ENCODE measurements at places on chromosomes 4 and X.

GRCh38 chr4:155005395-155006090, 202.9 kb upstream of the NPY2R start:
- no peak for DNase-seq

DNA sequence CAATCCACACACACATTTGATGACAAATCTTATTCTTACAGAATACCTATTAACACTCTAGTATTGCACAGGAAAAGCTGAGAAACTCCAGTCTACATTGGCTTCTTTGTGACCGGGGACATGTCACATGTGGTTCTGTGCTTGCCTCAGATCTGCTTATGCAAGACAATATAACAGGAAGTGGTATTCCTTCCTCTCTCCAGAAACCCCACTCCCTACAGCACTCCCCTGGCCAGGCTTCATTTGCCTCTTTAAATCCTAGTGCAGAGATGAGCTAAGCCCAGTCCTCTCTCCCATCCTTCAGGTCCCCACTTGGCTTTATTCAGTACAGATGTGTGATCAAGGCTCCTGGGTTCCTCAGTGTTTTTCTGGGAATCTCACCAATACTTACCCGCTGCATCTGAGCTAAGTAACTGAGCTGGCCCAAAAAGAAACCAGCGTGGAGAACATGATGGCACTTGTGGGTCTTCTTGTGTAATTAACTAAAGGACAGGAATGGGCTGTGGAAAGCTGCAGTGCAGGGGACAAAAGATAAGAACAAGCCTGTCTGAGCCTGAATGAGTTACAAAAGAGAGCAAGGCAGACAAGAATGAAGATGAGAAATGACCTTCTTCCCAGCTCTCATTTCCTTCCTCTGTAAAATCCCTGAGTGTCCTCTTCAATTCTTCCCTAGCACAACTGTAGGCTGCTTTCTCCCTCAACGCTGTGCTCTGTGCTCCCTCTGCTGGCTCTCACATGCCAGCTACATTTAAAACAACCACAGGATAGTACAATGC, 105.6 kb downstream of the HNRNPD start:
- peak; percentile 69 for DNase-seq

- DNase-seq: no peak
Measured at GRCh38 chr4:111070390-111070789, 447.5 kb upstream of the PITX2 start.

DNA sequence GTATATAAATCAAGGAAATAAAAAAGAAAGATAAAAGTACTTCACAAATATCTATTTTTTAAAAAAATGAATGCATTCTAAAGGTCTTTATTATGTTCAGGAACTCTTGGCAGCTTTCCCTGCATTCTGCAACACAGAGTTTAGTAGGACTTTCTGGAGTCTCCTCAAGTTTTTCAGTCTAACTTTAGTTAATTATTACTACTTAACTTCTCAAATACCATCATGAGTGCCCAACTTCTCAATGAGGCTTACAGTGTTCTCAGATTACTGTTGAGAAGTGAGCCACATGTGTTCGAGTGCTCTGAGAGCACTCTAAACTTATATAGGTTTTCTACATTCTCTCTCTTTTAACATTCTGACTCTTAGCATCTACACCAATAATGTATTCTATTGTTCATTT, 1852.9 kb upstream of the PCDH10 start:
- DNase-seq: no peak

- DNase-seq: no peak
Measured at GRCh38 chr4:147163311-147163710, 217.6 kb upstream of the TTC29 start.

DNA sequence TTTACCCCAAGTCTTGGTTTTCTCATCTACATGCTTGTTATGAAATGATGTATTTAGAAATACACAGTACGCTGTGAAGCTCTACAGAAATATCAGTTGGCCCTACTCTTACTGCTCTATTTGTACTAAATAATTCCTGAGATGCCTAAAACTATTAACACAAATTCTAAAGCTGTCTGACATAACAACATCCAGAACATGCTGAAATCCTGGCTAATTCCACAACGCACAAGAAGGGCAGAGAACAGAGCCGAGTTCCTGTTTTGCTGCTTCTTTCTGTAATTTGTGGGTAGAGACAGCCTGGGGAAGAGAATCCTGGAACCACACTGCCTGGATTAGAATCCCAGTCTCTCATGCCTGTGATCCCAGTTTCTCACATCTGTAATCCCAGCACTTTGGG, 59.0 kb downstream of the ZNF827 start:
- DNase-seq: peak; percentile 18

- no peak for DNase-seq
Measured at GRCh38 chr4:52943677-52944076, 81.6 kb downstream of the RASL11B start.

DNA sequence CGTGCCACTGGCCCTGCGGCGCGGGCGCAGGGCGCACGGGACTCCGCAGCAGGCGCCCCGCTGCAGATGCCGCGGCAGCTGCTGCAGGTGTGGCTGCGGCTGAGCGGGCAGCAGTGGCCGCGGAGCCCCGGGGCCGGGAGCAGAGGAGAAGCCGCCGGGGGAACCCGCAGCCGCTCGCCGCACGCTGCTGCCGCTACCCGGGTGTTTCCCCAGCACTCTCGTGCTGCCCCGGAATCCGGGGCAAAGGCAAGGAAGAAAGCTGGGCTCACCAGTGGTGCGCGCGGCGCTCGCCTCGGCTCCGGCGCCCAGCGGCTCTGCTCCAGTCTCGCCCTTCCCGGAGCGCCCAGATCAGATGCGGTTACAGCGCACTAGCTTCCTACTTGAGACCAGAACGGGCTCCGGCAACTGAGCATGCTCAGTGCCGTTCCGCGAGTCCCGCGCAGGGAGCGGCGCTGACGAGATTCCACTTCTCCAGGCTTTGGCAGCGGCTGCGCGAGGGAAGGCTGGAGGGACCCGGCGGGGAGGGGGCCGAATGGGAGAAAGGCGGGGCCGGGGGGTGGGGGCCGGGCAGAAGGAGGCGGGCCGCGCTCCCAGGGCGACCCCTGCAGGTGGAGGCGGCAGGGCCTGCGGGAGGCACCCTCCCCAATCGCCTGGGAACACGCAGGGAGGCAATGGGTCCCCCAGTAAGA, at the start of gene APBB2:
Gene APBB2 (minus strand): TSS at position 407 of the 689 bp plus-strand sequence. CDS start 181,288 bp downstream, outside the sequence.
- DNase-seq: peak; percentile 95

DNA sequence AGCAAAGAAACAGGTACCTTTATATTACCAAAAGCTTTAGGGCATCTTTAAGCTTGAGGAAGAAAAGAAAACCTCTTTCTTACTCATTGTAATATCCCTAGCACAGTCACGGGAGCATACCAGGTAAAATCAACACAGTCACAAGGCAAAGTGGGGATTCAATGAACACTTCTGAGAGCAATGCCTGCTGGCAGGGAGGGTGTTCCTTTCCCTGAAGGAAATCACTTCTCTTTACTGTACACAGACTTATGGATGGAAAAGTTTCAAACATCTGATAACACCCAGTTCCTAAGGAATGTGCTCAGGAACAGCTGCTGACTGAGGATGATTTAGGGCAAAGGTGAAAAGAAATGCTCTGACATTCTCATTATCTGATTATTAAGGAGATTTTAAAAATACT, 94.8 kb downstream of the MAML3 start:
- no peak for DNase-seq

DNA sequence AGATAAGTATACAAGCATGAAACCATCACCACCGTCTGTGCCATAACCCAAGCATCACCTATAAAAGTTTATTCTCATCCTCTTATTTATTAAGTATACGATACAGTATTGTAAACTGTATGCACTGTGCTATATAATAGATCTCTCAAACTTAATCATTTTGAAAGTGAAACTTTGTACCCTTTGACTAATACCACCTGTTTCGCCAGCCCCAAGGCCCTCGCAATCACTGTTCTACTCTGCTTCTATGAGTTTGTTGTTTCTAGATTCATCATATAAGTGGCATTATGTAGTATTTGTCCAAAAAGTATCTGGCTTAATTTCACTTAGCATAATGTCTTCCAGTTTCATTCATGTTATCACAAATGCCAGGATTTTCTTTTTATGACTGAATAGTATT, 72.1 kb upstream of the DOCK11 start:
- no peak for DNase-seq

GRCh38 chr4:119070301-119070700, 65.3 kb upstream of the MYOZ2 start:
- no peak for DNase-seq

GRCh38 chrX:150845091-150845490, 53.4 kb downstream of the CD99L2 start:
- no peak for DNase-seq

Measured in KBM-7 (cell line).